Bladder microvascular endothelial cell (primary cell): ENCODE measurements at places on chromosomes 12 and 14. TPM values are rescaled to one million over a fixed set of nuclear protein-coding genes. Genes with fewer than 3 reads are reported as not detected.

The DYRK2 gene
- 5.5 and 12.0 TPM in 2 replicates for total RNA-seq

The JDP2 gene
- total RNA-seq: 3.7 and 10.4 TPM in 2 replicates

The PTGER2 gene
- total RNA-seq: under 0.01 and 0.06 TPM in 2 replicates

The PTHLH gene
- 0.25 TPM in 1 of 2 replicates, not detected in the other for total RNA-seq

The INSM2 gene
- 0.06 TPM in 1 of 2 replicates, not detected in the other for total RNA-seq

The NANOG gene
- not detected in 2 replicates for total RNA-seq

The CLEC6A gene
- not detected in 2 replicates for total RNA-seq

The IAPP gene
- total RNA-seq: not detected in 2 replicates

The RASSF9 gene
- 1.5 and 4.6 TPM in 2 replicates for total RNA-seq

The OSGEP gene
- 34.6 and 35.6 TPM in 2 replicates for total RNA-seq

The MYH6 gene
- total RNA-seq: not detected in 2 replicates

The ANP32D gene
- total RNA-seq: not detected in 2 replicates

The LRP1 gene
- total RNA-seq: 3.2 and 4.6 TPM in 2 replicates

The ESYT1 gene
- 328 and 362 TPM in 2 replicates for total RNA-seq

The CELA1 gene
- total RNA-seq: not detected in 2 replicates

The TMEM263 gene
- 34.5 and 62.3 TPM in 2 replicates for total RNA-seq

The RNASE2 gene
- total RNA-seq: not detected in 2 replicates

The NGB gene
- not detected in 2 replicates for total RNA-seq

The SYNDIG1L gene
- 0.06 TPM in 1 of 2 replicates, not detected in the other for total RNA-seq

The POMT2 gene
- 6.5 and 10.6 TPM in 2 replicates for total RNA-seq

The PLBD2 gene
- 16.8 and 28.0 TPM in 2 replicates for total RNA-seq

The NID2 gene
- 16.4 and 23.5 TPM in 2 replicates for total RNA-seq

The PPP1R1A gene
- total RNA-seq: not detected in 2 replicates

The APOLD1 gene
- 15.5 and 22.0 TPM in 2 replicates for total RNA-seq

The DHH gene
- total RNA-seq: 0.65 and 1.1 TPM in 2 replicates

The DAD1 gene
- 241 and 322 TPM in 2 replicates for total RNA-seq

The CSRP2 gene
- 12.3 and 21.1 TPM in 2 replicates for total RNA-seq

The MYF6 gene
- not detected in 2 replicates for total RNA-seq

The TAS2R7 gene
- not detected in 2 replicates for total RNA-seq

The HHIPL1 gene
- 1.9 and 3.7 TPM in 2 replicates for total RNA-seq

The SDR9C7 gene
- not detected in 2 replicates for total RNA-seq

The LMNTD1 gene
- not detected in 2 replicates for total RNA-seq

The TTC6 gene
- not detected in 2 replicates for total RNA-seq

The TAS2R10 gene
- total RNA-seq: 0.16 and 0.76 TPM in 2 replicates

The RNU4-1 gene
- under 0.01 TPM in 1 of 2 replicates, not detected in the other for total RNA-seq

The KCNA1 gene
- not detected in 2 replicates for total RNA-seq

The FITM1 gene
- total RNA-seq: 0.13 TPM in 1 of 2 replicates, not detected in the other

The KRT7 gene
- 55.5 and 66.4 TPM in 2 replicates for total RNA-seq

The GLIPR1L2 gene
- total RNA-seq: 0.38 TPM in 1 of 2 replicates, not detected in the other
